ENCODE measurements at places on chromosomes 12 and 14. TPM values are rescaled to one million over a fixed set of nuclear protein-coding genes. Genes with fewer than 3 reads are reported as not detected.

- DNase-seq, result no peak
Observed at GRCh38 chr12:91163116-91163515, 19.5 kb downstream of the DCN start.

GRCh38 chr12:94817695-94818075 is 167.3 kb upstream of the TMCC3 start:
- DNase-seq, result no peak

The SIX1 gene
- 41.4 TPM for total RNA-seq

The FOXM1 gene
- not detected for total RNA-seq

The STAB2 gene
- 0.21 TPM for total RNA-seq

The SLC15A4 gene
- total RNA-seq, result 24.2 TPM

GRCh38 chr12:4996714-4997113 is 47.0 kb upstream of the KCNA5 start:
- no peak for DNase-seq

The FAM90A1 gene
- total RNA-seq, result 0.10 TPM

DNA sequence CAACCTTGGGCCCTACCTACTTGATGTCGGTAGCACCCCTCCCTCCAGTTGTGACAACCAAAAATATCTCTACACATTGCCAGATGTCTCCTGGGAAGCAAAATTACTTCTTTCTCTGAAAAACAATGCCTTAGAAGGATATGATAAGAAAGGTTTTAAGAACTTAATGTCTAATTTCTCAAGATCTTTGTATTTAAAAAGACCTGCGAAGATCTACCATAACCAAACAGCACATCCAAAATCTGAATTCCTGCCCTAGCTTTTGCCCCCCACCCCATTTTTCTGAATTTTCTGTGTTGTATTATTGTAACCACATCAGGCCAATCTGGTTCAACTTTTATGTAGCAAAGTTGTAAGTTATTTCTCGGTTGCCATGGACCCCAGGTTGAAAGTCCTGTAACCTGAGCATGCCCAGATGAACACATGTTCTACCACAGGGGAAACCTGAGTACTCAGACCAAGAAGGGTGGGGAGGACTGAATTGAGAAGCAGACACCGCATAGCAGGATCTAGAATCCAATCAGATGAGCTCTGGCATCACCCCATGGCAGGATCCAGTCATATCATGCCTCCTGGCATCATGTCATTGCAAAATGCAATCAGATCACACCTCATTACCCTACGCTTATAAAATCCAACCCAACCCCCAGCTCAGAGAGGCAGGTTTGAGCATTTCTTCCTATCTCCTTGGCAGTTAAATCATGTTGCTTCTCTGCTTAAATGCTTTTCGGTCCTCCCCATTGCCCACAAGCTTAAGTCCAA is 8.7 kb downstream of the TMEM253 start:
- no peak for DNase-seq

DNA sequence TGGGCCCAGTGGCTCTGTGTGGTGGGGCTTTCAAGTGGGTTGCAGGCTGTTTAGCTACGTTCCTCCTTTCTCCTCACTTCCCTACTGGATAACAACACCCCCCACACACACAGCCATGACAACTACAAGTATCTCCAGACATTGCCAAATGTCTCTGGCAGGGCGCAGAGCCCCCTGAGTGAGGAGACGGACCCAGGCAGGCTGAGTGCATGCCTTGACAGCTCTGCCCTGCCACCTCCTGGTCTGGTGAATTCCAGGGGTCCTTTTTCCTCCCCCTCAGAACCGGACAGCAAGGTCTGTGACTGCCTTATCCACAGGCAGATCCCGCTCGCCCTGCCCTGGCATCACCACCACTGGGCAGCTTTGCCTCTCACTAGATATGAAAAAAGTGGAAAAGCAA is 276.5 kb downstream of the TMEM132C start:
- DNase-seq, result no peak

GRCh38 chr14:89600950-89601826 is 184.2 kb upstream of the FOXN3 start:
- DNase-seq, result no peak

DNA sequence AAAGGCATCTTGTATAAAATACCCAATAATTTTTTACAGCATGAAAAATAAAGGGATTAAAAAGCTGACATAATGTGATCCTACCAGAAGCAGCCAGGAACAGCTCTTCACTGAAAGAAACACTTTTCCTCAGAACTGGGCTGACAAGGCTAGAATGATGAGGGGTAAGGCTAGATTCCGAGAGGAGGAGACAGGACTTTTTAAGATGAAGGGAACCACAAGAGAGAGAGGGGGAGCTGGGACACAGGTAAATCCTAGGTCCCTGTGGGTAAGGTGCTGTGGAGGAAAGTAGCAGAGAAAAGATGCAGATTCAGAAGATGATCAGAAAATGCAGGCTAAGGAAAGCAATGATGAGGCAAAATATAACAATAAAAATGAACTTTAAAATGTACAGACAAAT is 29.5 kb downstream of the C2CD5 start:
- DNase-seq, result no peak

DNA sequence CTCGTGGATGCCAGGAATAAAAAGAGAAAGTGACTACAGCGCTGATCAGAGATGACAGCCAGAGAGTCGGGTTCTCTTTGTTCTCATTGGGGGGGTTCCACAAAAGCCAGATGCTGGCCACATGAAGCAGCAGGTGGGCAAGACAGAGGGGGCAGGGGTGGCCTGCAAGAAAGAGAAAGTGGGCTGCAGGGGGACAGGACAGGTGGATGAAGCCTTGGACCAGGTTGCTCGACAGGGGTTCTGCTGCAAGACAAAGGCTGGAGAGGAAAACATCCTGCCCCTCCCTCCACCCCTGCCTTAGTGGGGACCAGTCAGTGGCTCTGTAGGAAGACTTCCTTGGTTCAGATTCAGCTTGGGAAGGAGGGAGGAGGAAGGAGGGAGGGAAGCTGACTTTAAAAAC is 126.2 kb downstream of the KSR2 start:
- DNase-seq, result no peak

DNA sequence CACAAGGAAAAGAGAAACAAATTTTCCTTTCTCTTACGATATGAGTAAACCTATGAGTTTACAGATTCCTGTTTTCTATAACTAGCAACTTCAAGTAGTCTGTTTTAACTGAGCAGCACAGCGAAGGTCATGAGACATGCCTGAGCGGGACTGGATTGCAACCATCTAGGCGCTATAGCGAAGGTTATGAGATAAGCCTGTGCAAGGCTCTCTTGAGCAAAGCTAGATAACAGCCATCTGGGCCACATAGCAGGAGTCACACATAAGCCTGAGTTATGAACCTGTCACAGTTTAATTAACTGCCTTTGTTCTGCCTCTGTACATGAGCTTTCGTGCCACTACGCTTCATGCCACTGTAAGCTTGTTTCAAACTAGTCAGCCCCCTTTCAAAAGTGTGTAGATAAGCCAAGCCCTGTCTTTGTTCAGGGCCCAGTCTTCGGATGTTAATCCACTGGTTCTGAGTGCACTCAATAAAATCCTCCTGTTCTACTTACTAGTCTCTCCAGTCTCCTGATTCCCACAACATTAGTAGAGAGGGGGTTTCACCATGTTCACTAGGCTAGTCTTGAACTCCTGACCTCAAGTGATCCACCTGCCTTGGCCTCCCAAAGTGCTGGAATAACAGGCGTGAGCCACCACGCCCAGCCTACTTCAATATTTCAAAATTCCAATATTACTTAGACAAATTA is 47.1 kb downstream of the SEC23A start:
- no peak for DNase-seq

- no peak for DNase-seq
Observed at GRCh38 chr12:15273896-15274295, 48.4 kb upstream of the PTPRO start.

DNA sequence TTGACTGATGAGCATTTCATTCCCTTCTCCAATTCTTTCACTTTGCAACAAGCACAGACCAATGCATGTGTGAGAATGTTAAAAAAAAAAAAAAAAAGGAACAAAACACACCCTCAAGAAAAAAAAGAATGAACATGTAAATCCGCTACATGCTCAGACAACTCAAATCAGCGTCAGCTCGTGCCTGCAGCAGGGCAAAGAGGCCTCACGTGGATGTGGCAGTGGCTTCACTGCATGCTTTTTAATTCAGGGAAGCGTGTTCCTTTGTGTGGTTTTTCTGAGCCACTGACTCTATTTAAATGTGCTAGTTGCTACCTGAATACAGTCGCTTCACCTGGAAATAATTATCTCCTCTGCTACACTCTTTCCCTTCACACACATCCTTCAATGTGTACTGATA is 55.1 kb downstream of the PPP1R36 start:
- DNase-seq, result no peak

- no peak for DNase-seq
Observed at GRCh38 chr12:77599782-77600467, 230.8 kb upstream of the NAV3 start.

DNA sequence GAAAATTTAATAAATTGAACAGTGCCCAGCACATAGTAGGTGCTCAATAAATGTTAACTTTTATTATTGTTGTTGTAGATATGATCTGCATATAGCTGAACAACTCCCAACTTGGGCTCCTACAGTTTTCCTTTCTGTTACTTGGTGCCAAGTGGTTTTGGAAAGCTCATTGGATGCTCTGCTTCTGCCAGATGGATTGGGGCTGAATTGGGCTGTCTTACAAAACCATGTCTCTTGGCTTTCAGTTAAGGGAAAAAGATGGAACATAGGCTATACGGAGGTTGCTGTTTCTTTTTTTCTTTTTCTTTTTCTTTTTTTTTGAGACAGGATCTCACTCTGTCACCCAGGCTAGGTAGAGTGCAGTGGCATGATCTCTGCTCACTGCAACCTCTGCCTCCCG is 140.7 kb upstream of the PWP1 start:
- no peak for DNase-seq

- DNase-seq, result no peak
Observed at GRCh38 chr14:68104518-68104917, 284.9 kb downstream of the RAD51B start.

The CLEC4C gene
- not detected for total RNA-seq

DNA sequence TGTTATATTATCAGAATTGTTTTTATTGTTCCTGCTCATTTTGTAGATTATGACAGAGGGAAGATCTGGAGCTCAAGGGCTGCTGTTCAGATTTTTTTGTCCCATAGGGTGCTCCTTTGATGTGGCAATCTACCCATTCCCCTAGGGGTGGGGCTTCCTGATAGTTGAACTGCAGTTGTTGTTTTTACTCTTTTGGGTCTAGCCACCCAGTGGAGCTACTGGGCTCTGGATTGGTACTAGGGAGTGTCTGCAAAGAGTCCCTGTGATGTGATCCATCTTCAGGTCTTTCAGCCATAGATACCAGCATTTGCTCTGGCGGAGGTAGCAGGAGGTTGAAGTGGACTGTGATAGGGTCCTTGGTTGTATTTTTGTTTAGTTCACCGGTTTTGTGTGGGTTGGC is 57.9 kb upstream of the SLCO1B1 start:
- no peak for DNase-seq

GRCh38 chr14:70665448-70666360 is 24.0 kb downstream of the TTC9 start:
- DNase-seq, result no peak

The DENND5B gene
- total RNA-seq, result 23.7 TPM

- no peak for DNase-seq
Observed at GRCh38 chr12:83634726-83635267, 948.1 kb downstream of the TMTC2 start.

GRCh38 chr12:68591734-68592418 is 18.8 kb upstream of the RAP1B start:
- DNase-seq, result no peak

The SCNN1A gene
- total RNA-seq, result 0.57 TPM

DNA sequence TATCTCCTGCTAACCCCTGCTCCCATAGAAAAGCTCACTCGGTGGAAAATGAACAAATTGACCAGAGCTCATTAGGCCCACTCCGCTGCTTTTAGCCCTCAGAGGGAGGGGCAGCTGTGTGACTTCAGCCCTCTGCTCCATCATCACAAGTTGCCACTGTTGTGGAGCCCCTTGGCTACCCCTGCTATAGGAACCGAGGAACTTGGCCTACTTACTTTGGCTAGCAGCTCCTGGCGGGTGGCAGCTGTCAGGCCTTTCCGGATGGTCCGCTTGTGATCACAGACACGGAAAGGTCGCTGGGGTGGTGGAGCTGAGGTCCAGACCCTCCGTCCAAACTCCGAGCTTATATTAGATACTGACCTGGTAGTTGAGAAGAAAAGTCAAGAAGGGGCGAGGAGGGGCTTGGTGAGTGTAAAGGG is 612 bp downstream of the CIDEB start:
- DNase-seq, result no peak

DNA sequence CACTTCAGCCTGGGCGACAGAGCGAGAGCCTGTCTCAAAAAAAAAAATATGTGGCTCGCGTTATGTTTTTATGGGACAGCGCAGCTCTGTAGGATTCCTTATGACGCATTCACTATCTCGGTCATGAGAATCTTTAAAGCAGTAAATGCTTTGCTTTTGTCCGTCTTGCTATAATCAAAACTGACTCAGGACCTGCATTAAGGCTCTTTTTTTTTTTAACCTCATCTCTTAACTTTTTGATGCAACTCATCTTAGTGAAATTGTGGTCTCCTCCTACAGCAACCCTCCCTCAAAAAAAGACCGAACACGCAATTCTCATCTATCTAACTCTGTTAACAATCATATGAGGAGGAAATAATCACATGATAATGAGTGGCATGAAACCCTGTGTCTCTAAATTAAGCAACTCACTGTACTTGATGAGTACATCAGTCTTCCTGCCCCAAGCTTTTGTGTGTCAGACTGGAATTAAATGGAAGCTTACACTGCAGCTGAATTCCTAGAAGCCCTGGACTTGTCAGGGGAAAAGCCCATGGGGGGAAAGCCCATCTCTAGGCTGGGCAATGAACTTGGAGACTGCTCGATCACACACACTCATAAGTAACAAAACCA is 4.3 kb downstream of the P2RX4 start:
- DNase-seq, result no peak

GRCh38 chr12:3882896-3883564 is 9.8 kb upstream of the PARP11 start:
- no peak for DNase-seq

The KLRD1 gene
- 0.59 TPM for total RNA-seq

- no peak for DNase-seq
Observed at GRCh38 chr12:19915392-19916195, 452.7 kb upstream of the PDE3A start.

GRCh38 chr12:124695861-124696260 is 128.4 kb upstream of the NCOR2 start:
- DNase-seq, result no peak

The RAD51AP1 gene
- total RNA-seq, result 0.38 TPM

DNA sequence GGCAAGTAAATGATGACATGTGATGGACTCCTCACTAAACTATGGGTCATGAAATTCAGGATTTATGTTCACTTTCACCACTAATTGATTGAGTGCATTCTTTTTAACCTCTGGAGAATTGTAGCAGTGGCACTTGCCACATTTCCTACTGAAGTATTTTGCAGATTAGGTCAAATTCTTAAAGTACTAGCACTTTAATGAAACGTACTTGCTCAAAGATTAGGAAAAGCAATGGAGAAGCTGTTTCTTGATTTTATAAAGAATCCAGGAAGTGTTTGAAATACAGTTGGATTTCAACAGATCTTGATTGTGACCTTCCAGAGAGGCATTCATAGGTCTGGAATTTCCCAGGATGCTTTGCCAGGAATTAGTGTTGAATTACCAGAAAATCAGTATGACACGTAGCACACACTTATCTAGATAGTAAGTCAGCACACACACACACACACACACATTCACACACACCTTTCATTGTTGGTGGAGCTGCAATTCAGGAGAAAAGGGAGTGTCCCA is 162.6 kb downstream of the MYRFL start:
- DNase-seq, result no peak

- no peak for DNase-seq
Observed at GRCh38 chr12:12796928-12797793, 11.7 kb downstream of the APOLD1 start.

All from psoas muscle (tissue), 8 donors.